ENCODE measurements at places on chromosomes 3 and 15. TPM values are rescaled to one million over a fixed set of nuclear protein-coding genes. Genes with fewer than 3 reads are reported as not detected.
A peak's percentile ranks its signal among the peaks of the same experiment; 100 is the strongest.

DNA sequence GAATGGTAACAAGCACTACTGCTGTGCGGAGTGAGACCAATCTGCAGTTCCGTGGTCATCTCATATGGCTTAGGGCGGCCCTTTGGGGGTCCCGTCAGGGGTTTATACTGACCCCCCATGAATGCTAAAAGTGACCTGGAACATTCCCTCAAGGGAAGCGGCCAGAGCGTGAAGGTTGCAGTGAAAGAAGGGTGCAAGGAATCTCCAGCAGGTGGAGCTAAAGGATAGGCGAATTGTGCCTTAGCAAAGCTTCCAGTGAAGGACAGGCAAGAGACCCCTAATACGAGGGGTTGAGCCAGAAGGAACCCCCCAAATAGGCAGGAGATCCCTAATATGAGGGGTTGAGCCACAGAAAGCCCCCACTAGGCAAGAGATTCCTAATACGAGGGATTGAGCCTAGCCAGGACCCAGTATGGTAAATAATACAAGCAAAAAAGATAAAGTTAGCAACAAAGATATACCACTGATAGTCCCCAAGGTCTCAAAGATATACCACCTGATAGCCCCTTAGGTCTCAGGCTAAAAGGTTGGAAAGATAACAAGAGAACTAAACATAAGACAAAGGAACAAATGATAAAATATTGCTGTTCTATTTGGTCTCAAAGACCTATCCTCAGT is 32.8 kb downstream of the ZNF589 start:
- peaks cover 15% of the 10 kb centered on the region for H3K36me3 ChIP-seq
- no peaks in the 10 kb centered on the region for H3K27me3 ChIP-seq
- H3K4me1 ChIP-seq: no peaks in the 10 kb centered on the region
- peak; percentile 67 for DNase-seq
- H3K4me3 ChIP-seq: no peak overlapping the region
- H3K27ac ChIP-seq: no peak overlapping the region

Gene RTP1
- polyA plus RNA-seq: not detected

Gene SLC22A14
- not detected for polyA plus RNA-seq

Gene MUC4
- not detected for polyA plus RNA-seq

Gene TJP1
- polyA plus RNA-seq: not detected

- peaks cover 6% of the 10 kb centered on the region for H3K4me1 ChIP-seq
- no peak for DNase-seq
- no peaks in the 10 kb centered on the region for H3K36me3 ChIP-seq
- no peaks in the 10 kb centered on the region for H3K27me3 ChIP-seq
- no peak overlapping the region for H3K4me3 ChIP-seq
Observed at GRCh38 chr3:109125902-109126301, 8.0 kb upstream of the MORC1 start.
